ENCODE measurements at places on chromosomes 11 and 22.

DNA sequence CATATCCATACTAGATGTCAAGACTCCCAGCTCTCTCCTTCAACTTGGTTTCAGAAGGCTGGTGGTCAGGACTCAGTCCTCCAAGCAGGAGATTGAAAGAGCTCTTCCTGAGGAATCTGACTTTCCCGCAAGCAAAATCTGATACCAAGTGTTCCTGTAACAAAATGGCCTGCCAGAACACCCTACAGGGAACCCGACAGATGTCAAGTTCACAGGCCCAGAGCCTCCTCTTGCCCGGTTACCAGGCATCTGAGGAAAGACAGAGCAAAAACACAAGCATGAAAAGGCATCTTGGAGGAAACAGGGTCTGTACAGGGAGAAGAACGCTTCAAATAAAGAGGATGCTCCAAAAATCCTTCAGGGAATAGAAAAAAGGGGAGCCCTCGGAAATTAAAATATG, 8.7 kb upstream of the KCNJ5 start:
- no peak for DNase-seq

DNA sequence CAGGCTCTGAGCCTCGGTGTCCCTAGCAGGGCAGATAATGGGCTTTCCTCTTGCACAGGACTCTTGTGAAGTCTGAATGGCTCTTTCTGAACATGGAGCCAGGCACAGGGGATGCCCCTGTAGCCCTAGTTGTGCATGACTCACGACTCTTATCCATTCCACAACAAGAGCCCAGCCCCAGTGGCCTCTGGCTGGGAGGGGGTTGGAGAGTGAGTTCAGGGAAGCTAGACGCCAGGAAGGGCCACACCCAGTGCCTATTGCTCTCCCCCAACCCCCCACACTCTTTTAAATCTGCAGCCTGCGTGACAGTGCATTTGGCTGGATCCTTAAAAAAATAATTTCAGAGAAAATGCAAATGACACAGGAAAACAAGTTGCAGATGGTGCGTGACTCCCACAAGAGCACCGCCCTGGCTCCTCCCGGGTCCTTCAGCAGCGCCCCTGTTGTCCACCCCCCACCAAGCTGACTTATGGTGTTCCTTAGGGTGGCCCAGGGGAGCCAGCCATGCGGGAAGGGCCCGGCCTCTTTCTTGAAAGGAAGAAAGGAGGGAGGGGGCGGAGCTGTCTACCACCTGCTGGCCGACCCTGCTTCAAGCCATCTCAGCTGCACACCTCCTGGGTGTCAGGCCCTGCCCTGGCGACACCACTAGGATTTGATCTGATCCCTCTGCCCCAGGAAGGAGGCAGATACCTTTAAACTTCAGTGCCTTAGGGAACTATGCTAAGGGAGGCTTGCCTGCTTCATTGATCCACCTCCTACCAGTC, 74.7 kb downstream of the MN1 start:
- no peak for DNase-seq

DNA sequence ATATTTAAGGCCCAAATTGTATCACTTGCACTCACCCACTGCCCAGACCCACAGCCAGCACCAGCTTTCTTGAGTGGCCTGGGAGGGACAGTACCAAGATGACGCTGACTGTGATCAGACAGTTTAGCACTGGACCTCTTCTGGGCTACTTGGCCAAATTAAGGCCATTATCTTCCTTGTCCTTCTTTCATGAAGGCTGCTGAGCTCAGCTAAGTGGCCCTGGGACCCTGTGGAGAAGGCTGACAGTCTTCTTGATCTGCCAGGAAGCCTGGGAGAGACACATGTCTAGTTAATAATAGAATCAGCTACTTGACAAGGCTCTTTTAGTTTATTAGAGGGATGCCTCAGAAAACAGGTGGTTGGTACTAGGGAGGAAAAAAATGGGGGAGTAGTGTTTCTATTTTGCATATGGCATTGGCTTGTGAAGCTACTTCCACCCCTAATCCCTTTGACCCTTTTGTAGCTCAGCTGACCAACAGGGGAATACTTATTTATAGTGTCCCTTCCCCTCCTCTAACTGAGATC, 127.9 kb upstream of the NTM start:
- DNase-seq: no peak

GRCh38 chr22:48950151-48950915, 877.3 kb downstream of the BRD1 start:
- DNase-seq: no peak

- no peak for DNase-seq
Observed at GRCh38 chr11:118572061-118572980, at the start of gene ARCN1. TSS of gene ARCN1 (plus strand) at chr11:118572409. CDS start at chr11:118572548, 139 bp downstream.

GRCh38 chr11:125588505-125588904, 4.1 kb upstream of the STT3A start:
- DNase-seq: no peak

DNA sequence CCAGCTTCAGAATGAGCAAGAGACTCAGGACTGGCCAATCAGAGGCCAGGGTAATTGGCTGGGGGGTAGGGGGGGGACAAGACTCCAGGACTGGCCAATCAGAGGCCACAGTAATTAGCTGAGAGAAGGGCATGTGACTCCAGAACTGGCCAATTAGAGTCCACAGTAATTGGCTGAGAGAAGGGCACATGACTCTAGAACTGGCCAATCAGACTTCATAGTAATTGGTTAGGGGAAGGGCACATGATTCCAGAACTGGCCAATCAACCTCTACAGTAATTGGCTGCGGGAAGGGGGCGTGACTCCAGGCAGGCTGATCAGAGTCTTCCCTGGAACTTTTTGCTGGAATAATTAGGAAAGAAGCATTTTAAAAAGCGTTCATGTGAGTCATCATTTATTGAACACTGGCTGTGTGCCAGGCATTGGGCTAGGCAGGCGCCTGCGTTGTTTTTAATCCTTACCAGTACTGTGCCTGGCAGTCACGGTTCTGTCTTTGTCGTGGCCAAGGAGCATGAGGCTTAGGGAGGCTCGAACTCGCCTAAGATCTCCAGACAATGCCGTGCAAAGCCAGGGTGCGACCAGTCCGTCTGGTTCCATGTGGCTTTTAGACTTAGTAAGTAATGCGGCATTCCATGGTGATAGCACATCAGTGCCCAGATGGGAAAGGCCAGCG, 508.1 kb downstream of the TBC1D22A start:
- no peak for DNase-seq

GRCh38 chr11:31805629-31806185, 5.4 kb downstream of the PAX6 start:
- DNase-seq: no peak

DNA sequence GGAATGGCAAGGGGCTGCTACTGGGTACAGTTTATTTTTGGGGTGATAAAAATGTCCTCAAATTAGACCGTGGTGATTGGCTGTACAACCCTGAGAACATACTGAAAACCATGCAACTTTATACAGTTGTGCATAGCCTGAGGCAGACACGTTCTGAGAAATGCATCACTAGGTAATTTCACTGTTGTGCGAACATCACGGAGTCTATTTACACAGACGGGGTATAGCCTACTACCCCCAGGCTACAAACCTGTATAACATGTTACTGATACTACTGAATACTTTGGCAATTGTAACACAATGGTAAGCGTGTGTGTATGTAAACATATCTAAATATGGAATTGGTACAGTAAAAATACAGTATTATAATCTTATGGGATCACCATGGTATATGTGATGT, 23.6 kb downstream of the NARS2 start:
- no peak for DNase-seq

GRCh38 chr11:10868352-10868751, 10.5 kb upstream of the ZBED5 start:
- no peak for DNase-seq

DNA sequence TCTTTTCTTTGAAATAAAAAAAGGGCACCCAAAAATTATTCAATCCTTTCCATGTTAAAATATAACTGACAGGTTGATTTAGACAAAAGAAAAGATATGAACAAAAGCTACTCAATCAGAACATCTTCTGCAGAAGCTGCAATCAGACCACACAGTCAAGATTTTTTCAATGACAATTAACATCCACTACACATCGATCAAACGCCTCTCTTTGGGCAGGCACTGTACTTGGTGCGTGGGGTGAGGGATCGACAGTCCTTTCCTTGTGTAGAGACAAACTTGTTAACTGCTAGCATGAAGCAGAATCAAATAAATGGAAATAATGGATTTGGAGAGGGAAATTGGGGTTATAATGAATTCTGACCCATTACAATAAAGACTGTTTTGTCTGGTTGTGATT, 71.2 kb upstream of the SESN3 start:
- no peak for DNase-seq

GRCh38 chr22:29703569-29704195, 16.1 kb upstream of the CABP7 start:
- DNase-seq: no peak

DNA sequence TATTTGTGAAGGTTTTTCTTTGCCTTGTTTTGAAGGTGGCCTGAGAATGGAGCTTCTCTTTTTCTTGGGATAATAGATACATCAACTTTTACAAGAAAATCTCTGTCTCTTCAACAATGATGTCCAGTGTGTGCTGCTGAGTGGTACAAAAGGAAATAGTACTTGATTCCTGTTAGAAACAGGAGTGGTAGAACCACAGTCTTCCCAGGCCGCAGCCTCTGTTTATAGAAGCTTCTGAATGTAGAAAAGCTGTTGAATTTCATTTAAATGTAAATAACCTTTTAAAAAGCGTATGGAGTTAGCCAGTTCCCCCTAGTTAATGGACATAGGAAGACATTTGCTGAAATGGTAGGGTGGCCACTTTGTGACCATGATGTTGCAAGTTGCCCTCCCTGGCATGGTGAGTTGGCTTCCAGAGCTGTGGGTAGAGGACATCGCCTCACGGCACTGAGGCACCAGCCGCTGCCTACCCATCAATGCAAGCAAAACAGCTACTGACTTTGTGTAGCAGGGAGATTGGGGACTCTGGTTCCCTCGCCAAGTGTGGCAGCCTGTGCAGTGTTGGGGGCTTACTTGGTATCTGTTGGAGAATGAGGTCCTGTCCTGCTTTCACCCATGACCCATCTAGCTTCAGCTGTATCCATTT, 31.6 kb downstream of the C11orf91 start:
- DNase-seq: no peak

DNA sequence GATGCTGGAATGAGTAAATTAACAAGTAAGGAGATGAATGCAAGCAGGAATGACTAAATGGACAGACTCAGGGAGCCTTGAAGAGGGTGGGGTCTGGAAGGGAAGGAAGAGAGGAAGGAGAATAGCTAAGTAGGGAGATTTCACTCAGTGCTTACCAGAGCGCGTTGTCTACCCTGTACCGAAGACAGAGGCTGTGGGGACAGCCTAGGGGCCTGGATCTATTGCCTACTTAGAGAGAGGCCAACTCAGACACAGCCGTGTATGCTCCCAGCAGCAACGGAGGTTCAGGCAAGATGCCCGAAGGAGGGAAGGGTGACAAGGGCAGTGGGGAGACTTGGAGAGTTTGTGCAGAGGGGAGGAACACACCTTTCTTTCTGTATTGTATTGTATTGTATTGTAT, at the start of gene FOLR2:
Gene FOLR2 (plus strand): TSS at position 157 of the 400 bp plus-strand sequence. CDS start 1,791 bp downstream, outside the sequence.
- DNase-seq: no peak

- no peak for DNase-seq
Observed at GRCh38 chr11:130150790-130151189, 8.8 kb upstream of the ST14 start.

GRCh38 chr22:24496661-24497060, 1.5 kb downstream of the UPB1 start:
- DNase-seq: no peak

GRCh38 chr22:26800858-26801257, 143.5 kb downstream of the MIAT start:
- no peak for DNase-seq

- DNase-seq: no peak
Observed at GRCh38 chr11:14418801-14419417, 59.9 kb upstream of the RRAS2 start.

GRCh38 chr11:76361374-76361773, 19.6 kb downstream of the THAP12 start:
- no peak for DNase-seq

DNA sequence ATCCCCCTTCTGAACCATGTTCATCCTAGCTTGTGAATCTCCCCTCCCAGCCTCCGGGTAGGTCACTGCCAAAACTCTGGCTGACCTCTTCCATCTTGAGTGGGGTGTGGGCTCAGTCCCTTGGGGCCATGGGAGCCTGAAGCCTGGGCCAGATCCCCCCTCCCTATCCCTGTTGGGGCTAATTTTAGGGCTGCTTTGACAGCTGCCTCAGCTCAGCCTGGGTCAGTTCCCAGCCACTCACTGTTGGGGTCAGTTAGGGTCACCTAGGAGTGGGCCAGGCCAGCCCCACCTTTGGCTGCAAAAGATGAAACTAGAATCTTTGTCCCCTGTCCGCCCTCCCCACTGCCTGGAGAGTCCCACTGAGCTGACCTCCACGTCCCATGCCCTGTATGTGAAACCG, 29.8 kb upstream of the P2RY2 start:
- DNase-seq: no peak

GRCh38 chr11:86954269-86955110, 705 bp downstream of the FZD4 start:
- DNase-seq: no peak

DNA sequence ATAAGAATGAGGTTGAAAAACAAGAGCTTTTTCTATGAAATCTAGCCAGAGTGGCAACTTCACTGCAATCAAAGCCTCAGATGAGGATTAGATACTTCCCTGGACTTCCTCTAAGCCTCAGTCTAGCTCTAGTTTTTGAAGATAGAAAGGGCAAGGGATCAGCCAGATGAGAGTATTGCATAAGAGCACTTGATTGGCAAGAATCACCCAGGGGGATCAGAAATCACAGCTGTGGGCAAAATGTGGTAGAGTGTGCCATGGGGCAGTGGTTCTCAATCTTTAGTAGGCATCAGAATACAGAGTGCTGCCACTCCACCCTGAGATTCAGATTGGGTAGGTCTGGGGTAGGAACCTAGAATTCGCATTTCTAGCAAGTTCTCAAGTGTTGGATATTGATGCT, 82.4 kb downstream of the EXT2 start:
- DNase-seq: no peak

DNA sequence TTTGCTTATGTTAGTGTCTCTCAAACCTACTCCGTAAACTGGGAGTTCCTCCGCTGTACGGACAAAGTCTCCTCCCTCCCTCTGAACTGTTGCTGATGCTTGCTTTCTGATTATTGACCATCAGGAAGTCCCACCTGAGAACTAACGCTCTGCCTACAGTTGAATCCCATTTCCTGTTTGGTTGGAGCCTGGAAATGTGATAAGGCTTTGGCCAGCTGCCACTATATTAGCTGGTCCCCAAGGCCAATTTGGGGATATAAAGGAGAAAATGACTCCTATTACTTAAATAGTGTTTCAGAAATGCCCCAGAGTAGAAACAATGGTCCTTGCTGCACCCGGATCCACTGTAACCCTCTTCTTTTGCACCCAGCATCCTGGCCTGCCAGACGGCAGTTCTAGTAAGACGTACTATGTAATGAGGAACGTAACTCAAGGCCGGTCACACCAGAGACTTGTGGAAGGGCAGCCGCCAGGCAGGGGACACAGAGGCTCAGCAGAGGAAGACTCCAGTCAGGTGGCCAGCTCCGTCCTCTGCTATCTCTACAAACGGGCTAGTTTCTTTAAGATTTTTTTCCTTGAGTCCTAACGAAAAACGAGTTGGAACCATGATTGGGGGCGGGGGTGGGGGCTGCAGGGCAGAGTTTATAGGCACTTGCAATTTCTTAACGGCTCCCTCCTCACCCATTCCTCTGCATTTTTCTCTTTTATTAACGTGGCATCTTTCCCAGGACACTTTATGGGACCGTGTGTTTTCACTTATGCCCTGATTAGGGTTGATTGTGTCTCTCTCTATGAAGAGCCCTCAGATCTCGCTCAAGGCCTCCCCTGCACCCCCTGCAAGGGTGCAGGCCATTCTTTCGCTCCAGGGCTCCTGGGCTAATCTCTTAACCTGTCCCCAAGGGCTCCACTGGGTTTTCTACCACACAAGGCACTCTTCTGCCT, 72.8 kb upstream of the CDON start:
- no peak for DNase-seq

Measured in non-pigmented ciliary epithelial cell (primary cell).